ENCODE measurements at places on chromosomes 4 and X. TPM values are rescaled to one million over a fixed set of nuclear protein-coding genes. Genes with fewer than 3 reads are reported as not detected.

Gene UGT2A3
- polyA plus RNA-seq: 5.3 TPM

Gene ZNF674
- polyA plus RNA-seq: 7.5 TPM

Gene EDA2R
- 1.1 TPM for polyA plus RNA-seq

Gene TMSB15C
- 31.9 TPM for polyA plus RNA-seq

Gene MAGEA6
- not detected for polyA plus RNA-seq

Gene RBMX2
- 31.0 TPM for polyA plus RNA-seq

Gene CHRNA9
- not detected for polyA plus RNA-seq

Gene IGFBP7
- 353 TPM for polyA plus RNA-seq

Gene ARHGAP6
- polyA plus RNA-seq: 25.1 TPM

Gene MAGED4B
- 72.8 TPM for polyA plus RNA-seq

Gene POLN
- 3.5 TPM for polyA plus RNA-seq
